ENCODE measurements at places on chromosomes 1 and 21.

DNA sequence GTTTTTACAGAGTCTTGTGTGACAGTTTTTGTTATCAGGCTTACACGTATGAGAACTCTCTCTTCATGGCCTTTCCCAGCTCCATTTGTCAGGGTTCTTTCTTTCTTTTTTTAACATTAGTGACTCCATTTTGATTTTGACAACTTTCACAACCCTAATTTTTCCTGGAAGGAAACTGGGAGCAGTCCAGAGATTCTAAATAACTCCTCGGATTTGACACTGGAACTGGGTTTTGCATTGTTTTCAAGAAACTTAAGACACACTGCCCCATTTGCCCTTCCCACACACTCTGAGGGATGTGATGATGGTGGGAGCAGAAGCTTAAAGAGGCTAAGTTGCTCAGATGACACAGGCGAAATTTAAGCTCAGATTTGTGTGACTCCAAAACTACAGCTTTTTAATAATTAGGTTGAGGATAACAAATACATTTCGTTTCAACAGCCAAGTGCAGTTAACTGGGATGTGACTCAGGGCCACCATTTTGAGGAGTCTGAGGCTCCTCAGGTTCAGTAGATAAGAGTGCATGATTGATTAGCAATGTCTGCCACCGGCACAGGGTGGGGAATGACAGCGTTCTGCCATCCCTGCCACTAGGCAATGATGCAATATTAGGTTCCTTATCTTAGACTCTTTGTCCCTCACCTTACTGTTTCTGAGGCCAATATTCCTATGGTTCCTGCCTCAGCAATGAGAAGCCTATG lies 95.1 kb upstream of the ATP1A1 start:
- no peak for DNase-seq

DNA sequence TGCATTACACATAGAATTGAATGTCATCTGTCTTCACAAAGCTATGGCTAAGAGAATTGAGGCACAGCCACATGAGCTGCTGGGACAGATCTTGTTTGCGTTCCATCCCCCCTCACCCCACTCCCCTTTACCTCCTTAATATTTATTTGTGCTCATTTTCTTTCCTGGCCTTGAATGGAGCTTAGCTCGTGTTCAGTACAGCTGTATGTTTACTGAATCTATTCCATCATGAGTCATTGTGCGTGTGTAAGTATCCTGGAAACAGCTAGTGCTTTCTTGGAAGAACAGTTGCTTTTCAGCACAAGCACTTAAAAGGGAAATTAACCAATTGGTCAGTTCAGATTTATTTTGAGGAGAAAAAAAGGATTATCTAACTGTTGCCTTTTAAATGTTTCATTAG lies 14.7 kb downstream of the PROX1 start:
- DNase-seq: no peak

- DNase-seq: no peak
Observed at GRCh38 chr1:166330096-166330495, 163.3 kb upstream of the FAM78B start.

- no peak for DNase-seq
Observed at GRCh38 chr1:16067127-16067768, 6.2 kb downstream of the FAM131C start.

All from stimulated activated CD8-positive, alpha-beta memory T cell treated with anti-CD3 and anti-CD28 coated beads, Interleukin-7, amount 100 ng/mL, for 4 hours (primary cell).